ENCODE measurements at places on chromosomes 7 and 10. TPM values are rescaled to one million over a fixed set of nuclear protein-coding genes. Genes with fewer than 3 reads are reported as not detected.

DNA sequence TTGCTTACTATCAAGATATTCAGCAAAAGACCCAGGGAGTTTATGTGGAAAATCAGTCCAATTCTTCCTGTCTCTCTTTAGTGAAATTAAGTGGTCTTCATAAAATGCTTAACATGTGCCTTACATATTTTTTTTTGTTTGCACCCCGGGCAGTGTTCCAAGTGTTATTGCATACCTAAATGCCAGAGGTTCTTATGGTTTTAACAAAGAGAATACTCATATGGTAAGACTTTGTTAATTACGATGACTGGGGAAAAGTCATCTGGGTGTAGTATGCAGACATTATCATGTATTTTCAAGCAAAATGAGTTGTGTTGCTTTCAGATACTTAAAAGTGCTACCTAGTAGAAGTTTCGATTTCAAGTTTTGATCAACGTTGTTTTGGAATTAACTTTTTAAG, 82.6 kb downstream of the PRKG1 start:
- DNase-seq: no peak

GRCh38 chr10:52442576-52442975, 128.5 kb downstream of the DKK1 start:
- no peak for DNase-seq

DNA sequence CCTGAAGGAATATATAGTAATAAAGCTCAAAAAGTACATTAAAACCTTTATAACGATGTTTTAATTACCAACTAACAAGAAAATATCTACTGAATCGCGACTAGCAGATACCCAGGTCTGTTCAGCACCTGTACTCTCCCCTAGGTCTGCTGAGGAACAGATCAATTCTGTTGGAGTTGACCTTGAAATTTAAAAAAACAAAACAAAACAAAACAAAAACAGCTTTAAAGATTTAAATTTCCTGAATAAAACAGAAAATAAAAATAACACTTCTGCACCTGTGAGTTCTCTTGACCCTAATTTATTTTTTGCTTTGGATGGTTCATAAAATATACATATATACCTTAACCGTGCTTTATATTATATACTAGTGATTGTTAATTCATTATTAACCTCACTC, 24.6 kb downstream of the DIP2C start:
- no peak for DNase-seq

The SGCE gene
- total RNA-seq: 92.8 TPM

Data from occipital lobe (tissue), 3 donors.